ENCODE measurements at places on chromosomes 13 and 19.

GRCh38 chr19:51097166-51097738 is 11.0 kb downstream of the CTU1 start:
- DNase-seq: peak; percentile 59

DNA sequence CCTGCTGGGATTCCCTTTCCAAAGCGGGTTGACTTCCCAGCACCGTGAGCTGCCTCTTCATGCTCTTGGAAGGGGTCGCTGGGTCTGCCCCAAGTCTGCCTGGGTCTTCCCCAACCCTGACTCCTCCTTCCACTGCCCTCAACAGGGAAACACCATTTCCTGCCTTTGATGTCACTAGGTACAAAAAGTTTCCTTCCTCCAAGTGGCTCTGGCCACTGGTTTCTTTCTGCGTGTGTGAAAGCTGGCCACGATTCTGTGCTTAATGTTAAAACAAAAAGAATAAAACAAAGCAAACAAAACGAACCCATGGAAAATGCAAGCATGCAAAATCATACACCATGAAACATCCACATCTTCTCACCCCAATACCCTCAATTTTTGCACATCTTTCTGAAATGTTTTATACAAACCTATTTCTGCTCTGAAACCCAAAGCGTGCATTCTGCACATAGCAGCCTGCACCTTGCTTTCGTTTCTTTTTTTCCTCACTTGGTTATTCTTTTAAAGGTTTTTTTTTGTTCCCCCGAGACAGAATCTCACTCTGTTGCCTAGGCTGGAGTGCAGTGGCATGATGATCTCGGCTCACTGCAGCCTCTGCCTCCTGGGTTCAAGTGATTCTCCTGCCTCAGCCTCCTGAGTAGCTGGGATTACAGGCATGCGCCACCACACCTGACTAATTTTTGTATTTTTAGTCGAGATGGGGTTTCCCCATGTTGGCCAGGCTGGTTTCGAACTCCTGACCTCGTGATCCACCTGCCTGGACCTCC is 12.5 kb upstream of the TNFSF9 start:
- no peak for DNase-seq

DNA sequence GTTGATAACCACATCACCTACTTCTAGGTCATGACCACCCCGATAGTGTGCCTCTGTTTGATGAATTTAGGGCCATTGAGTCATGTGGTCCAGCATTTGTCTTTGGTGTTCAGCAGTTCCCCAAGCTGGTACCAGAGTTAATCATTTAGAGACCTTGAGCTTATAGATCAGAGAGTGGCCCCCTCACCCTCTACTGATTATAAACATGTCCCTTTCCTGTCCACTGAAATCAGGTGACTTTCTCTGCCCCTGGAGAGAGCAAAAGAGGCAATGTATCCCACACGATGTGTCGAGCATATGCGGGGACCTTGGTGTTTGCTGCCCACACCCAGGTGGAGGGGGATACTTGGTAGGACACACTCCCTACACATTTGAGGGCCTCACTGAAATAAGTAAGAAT is 46.3 kb downstream of the C13orf42 start:
- no peak for DNase-seq

DNA sequence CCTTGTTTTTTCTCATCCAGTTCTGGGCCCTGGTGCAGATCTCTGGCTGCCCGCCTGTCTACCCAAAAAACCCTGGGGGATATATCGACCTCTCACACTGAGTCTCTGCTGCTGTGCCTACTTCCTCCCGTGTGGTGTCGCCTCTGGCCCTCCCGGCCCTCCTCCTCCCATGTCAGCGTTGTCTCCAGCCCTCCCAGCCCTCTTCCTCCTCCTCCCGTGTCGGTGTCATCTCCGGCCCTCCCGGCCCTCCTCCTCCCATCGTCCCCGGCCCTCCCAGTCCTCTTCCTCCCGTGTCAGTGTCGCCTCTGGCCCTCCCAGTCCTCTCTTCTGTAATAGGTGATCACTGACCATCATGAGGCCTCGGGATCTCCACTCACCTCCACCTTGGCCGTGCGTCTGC is 81.8 kb downstream of the GPR12 start:
- DNase-seq: no peak

DNA sequence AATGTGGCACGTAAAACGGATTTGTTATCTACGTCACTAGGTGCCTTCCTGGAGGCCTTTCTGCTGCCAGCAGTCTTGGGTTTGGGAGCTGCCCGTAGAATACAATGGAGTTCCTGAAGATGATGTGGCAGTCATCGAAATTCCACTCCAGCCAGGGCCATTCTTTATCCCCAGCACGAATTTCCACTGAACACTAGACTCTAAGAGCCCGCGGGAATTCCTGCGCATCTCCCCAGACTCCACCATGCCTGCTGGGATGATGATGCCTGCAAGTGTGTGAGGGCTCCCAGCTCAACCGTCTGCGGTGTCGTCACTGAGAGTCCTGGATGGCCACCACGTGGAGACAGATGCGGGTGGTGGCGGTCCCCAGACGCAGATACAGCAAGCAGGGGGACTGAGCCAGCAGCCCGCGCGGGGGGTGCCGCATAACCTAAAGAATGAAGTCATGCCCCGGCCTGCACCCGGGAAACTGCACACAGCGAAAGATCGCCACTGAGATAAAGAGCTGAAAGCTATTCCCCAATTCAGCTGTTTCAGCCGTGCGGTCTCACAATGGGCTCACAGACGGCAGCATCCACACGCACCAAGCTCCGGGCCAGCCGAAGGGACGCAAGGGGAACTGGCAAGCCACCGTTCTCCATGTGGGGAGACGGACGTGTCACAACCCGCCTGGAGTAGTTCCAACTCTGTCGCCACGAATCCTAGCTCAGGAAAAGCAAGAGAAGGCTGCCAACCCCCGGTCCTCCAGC is 41.1 kb downstream of the COL4A1 start:
- DNase-seq: no peak

DNA sequence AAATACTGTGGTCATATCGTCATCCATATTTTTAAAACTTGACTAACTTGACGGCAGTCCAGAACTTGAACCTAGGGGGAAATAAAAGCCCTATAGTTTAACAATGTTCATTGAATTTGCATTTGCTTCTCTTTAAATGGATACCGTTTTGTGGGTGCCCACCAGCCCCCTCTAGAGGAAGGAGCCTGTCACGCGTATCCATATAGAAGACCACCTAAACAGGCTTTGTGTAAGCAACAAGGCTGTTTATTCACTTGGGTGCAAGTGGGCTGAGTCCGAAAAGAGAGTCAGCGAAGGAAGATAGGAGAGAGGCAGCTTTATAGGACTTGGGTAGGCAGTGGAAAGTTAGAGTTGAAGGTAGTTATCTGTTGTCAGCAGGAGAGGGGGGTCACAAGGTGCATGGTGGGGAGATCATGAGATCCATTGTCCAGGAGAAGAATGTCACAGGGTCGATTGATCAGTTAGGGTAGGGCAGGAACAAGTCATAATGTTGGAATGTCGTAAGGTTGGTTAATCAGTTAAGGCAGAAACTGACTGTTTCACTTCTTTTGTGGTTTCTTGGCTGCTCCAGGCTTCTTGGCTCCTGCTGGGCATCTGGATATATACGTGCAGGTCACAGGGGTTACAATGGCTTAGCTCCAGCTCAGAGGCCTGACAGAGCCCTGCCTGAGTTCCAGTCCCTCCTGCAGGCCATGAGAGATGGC is 42.5 kb upstream of the ANKRD10 start:
- no peak for DNase-seq

- DNase-seq: no peak
Measured at GRCh38 chr19:32624410-32624809, 43.4 kb downstream of the PDCD5 start.

- DNase-seq: no peak
Measured at GRCh38 chr13:76991432-76991795, 467 bp upstream of the CLN5 start.

DNA sequence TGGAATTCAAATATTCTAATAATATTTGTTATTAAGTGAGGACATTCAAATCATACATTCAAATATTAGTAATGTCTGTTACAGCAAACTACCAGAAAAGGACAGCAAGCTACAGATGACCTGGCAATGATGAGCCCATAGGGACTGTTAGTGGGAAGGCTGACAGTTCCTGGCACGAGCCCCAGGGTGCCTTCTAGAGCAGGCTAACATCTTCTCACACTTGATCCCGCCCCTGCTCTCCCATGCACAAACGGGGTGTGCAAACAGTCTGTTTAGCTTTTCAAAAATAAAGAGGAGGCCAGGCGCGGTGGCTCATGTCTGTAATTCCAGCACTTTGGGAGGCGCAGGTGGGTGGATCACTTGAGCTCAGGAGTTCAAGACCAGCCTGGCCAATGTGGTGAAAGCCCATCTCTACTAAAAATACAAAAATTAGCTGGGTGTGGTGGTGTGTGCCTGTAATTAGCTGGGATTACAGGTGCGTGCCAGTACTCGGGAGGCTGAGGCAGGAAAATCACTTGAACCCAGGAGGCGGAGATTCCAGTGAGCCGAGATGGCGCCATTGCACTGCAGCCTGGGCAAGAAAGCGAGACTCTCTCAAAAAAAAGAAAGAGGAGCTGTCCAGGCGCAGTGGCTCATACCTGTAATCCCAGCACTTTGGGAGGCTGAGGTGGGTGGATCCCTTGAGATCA is 9.6 kb upstream of the GARRE1 start:
- peak; percentile 13 for DNase-seq

DNA sequence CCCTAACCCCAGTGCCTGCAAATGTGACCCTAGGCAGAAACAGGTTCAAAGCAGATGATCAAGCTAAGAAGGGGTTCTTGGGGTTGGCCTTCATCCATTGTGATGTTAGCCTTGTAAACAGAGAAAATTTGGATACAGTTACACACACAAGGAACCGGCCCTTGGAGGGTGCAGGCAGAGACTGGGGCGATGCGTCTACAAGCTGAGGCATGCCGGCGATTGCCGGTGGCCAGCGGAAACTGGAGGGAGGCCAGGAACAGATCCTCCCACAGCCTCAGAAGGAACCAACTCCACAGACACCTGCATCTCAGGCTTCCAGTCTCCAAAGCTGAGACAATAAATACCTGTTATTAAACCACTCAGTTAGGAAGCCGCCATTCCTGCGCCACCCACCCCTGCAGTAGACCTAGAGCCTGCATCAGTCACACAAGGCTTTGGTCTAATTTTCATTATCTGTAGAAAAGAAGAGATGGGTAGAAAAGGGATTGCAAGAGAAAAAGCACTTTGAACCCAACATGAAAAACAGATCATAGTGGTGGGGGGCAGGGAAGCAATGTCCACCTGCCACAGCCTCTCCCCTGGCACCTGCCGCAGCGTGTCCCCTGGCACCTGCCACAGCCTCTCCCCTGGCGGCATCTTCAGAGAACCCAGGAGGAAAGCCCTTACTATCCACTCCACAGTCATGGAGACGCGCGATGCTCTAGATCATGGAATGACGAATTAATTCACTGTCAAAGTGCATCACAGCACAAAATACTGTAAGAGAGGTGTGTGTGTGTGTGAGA is 119.7 kb upstream of the SOX1 start:
- DNase-seq: peak; percentile 84

DNA sequence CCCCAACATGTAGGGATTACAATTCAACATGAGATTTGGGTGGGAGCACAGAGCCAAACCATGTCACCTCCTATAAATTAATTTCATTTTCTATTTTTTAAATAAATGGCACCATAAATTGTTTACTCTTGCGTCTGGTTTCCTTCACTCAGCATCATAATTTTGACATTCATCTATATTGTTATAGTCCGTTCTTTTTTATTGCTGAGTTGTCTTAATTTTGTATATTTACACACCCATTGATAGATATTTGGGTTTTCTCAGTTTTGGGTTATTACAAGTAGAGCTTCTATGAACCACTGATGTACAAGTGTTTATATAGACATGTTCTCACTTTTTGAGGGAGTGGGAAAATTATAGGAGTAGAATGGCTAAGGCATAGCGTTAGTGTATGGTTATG is 445.4 kb downstream of the MYO16 start:
- DNase-seq: no peak

GRCh38 chr13:95485518-95486144 is 66.9 kb upstream of the CLDN10 start:
- DNase-seq: no peak

DNA sequence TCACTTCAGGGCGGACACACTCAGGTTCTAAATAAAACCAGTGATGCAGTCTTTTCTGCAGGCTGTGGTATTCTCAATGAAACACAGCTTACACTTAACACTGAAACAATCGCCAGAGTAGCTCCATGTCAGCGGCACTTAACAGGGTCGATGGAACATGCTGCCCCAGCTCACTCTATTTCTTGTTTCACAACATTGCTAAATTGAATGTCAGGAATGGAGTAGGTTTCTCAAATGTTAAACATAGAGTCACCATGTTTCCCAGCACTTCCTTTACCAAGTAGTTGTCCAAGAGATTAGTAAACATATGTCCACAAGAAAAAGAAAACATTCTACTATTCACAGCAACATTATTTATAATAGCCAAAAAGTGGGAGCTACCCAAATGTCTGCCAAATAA is 306.9 kb downstream of the SLITRK6 start:
- no peak for DNase-seq

DNA sequence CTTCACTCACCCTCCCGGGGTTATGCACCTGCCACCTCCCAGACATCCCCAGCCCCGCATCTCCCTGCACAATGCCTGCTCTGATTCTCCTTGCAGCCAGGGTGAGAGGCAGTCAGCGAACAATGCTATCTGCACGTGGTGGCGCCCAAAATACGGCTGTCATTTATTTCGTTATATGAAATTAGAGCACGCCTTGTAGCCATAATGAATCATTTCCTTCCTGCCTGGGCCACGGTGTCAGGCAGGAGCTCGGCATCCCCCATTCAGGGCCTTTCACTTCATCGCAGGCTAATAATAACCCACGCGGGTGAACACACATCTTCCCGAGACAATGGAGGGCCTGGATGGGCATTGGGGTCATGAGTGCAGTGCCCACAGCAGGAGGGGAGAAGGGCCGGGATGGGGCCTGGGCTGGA is 143.8 kb upstream of the ZNF507 start:
- DNase-seq: no peak

GRCh38 chr13:99980824-99981734 is 505 bp upstream of the ZIC2 start:
- DNase-seq: peak; percentile 91

DNA sequence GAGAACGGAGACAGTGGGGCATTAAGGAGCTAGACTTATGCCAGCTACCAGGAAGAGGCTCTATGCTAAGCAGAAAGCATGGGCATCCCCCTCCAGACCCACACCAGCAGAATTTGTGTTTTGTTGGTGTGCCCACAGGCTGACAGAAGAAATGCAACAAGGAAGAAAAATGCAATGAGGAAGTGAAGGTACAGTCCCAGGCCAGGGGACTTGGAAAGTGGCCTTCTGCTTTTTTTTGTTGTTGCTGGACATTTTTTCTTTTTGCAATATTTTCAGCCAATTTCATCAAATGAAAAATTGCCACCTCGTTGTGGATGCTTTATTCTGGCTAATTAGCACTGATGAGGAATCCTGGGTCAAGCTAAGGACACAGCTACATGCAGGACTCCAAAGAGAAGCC is 167.7 kb downstream of the TSHZ3 start:
- DNase-seq: no peak

GRCh38 chr13:25300861-25301346 is 521 bp upstream of the NUP58 start:
- DNase-seq: no peak

- peak; percentile 90 for DNase-seq
Measured at GRCh38 chr19:13152974-13153568, 2.9 kb downstream of the IER2 start.

GRCh38 chr19:49809160-49809940 is 3.7 kb downstream of the FUZ start:
- DNase-seq: peak; percentile 62

GRCh38 chr13:58994777-58995176 is 1169.0 kb downstream of the DIAPH3 start:
- peak; percentile 44 for DNase-seq

Data from NCI-H1417 (cell line).